Mucosa of gallbladder (tissue), 1 donor: ENCODE measurements at places on chromosomes 6 and 20.

GRCh38 chr6:13854716-13855250 is 40.4 kb upstream of the MCUR1 start:
- DNase-seq: no peak

GRCh38 chr6:82419132-82419581 is 55.5 kb downstream of the TPBG start:
- DNase-seq: no peak

- DNase-seq: peak; percentile 43
Observed at GRCh38 chr20:19274412-19275015, 62.1 kb downstream of the SLC24A3 start.

GRCh38 chr6:155010940-155011339 is 15.8 kb downstream of the TIAM2 start:
- DNase-seq: no peak

- peak; percentile 22 for DNase-seq
Observed at GRCh38 chr6:87968435-87969278, 79.0 kb upstream of the SPACA1 start.

DNA sequence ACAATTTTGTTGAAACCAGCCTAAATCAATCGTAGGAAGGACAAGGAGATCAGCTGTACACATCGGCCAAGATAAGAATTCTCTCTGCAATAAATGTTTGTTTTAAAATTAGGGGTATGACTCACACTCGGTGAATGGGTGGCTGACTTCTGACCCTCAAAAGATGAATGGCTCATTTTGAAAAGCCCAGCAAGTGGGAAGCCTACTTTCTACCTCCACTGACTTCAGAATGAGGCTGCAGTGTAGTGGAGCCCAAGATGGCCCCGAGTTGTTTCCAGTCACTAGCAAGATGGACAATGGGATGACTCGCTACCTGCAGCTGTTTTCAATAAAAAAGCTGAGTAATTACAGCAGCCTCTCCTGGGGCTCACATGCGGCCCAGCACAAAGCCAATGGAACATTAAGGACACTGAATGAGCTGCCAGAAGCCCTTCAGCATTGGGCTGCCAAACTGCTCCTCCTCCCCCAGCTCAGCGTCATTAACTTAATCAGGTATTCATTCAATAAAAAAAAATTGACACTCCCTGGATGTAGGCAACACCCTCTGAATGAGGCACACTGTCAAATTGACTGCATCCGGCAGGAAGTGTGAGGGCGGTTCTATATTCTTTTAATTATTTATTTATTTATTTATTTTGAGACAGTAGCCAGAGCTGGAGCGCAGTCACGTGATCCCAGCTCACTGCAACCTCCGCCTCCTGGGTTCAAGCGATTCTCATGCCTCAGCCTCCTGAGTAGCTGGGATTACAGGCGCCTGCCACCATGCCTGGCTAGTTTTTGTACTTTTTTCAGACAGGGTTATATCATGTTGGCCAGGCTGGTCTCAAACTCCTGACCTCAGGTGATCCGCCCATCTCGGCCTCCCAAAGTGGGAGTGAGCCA is 107.3 kb downstream of the GMPR start:
- DNase-seq: no peak

DNA sequence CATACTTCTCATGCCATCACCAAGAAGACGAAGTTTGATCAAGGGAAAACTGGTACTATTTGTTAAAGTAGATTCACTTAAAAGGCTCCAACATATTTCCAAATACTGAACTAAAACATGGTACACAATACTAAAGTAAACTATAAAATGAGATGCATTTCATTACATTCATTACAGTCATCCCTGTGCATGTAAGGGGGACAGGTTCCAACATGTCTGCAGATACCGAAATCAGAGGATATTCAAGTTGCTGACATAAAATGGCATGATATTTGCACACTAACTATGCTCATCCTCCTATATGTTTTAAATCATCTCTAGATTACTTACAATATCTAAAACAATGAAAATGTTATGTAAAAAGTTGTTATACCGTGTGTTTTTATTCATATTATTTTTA is 893.9 kb upstream of the MANEA start:
- DNase-seq: no peak

DNA sequence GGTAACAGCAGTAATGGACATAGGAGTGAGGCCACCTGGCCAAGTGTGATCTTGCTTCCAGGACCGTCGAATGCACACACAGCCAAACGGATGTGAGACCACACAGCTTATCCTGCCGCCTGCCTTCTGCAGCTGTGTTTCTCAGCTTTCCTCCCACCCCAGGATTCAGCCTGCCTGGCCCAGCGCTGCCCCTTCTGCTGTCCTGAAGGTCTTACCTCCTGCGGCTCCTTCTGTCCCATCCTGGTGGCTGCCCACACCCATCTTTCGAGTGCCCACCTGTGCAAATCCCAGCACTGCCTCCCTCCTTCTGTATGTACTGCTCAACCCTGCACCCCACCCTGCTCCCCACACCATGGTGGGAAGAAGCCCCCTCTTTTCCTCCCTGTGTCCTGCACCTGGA is 49.4 kb upstream of the DACT2 start:
- no peak for DNase-seq

DNA sequence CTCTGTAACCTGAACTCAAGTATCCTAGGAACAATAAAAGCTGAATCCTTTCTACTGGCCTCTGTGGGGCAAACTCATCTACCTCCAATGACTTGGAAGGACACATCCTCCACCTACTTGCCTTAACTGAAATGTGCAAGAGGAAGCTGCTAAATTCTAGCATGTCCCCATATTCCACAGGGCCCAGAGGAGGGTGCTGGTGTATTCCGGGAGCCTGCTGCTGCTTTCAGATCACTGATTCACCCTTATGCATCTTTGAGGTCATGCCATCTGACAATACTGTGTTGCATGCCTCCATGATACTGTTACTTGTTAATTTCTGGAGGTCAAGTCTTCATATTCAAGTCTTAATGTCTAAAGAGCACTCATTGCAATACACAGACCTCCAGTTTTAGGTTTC is 40.3 kb downstream of the LYRM4 start:
- no peak for DNase-seq

GRCh38 chr6:94956910-94957309 is 620.4 kb upstream of the MANEA start:
- no peak for DNase-seq

DNA sequence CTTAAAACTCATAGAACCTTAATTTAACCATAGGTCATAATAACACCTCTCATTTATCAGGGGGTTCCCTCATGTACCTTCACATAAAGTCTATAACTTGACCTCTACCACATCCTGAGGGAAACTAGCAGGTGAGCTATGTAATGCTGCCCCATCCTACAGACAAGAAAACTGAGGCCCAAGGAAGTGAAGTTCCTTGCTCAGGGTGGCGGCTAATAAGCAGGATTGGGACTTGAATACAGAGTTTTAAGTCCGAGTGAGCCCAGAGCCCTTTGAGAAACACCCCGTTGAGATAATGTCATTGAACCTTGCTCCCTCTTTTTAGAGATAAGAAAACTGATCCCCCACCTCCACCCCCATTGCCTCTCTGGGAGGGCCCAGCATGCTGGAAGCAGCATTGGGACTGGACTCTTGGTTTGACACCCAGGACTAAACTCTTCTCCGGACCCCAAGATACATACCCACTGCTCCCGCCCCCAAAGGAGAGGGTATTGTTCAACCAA is 429 bp downstream of the BNIP5 start:
- no peak for DNase-seq

DNA sequence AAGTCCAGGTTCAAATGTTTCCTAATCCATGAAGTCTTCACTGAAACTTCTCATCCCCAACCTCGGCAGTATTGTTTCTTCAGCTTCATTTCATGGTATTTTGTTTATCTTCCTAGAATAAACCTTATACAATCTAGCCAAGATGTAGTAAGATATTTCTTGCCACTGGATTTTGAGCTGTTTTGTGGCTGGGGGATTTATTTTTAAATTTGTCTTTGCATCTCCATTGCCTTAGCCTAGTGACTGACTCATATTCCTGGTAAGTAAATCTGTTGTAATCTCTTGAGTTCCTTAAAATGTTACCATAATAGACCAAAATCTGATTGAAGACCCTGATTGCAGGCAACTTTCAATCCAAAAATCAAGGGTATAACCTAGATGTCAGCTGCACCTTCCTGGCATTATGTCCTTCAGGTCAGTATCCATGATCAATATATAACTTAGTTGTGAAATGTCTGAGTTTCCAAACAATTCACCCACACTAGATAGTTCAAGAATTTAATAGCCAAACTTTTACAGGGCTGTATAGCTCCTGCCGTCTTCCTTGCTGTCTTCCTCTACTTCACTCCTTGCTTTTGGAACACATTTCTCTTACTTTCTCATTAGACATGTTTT is 4.7 kb upstream of the TRMT11 start:
- DNase-seq: no peak

DNA sequence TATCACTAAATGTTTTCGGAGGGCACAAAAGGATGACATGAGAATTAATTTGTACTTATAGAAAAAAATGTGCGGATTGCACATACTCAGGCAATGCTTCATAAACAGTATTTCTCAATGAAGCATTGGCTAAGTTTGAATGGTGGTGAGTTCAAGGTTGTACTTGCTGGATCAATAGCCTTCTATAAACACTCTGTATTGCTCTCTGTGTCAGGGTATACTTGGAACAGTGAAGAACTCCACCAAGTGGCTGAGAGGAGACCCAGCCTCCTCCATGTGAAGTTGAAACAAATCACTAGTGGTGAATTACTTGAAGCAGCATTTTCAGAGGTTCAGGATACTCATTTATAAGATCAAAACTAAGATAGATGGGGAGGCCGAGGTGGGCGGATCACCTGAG is 360.6 kb downstream of the RIMS1 start:
- peak; percentile 10 for DNase-seq

GRCh38 chr6:25369036-25369432 is 89.9 kb downstream of the CARMIL1 start:
- no peak for DNase-seq

DNA sequence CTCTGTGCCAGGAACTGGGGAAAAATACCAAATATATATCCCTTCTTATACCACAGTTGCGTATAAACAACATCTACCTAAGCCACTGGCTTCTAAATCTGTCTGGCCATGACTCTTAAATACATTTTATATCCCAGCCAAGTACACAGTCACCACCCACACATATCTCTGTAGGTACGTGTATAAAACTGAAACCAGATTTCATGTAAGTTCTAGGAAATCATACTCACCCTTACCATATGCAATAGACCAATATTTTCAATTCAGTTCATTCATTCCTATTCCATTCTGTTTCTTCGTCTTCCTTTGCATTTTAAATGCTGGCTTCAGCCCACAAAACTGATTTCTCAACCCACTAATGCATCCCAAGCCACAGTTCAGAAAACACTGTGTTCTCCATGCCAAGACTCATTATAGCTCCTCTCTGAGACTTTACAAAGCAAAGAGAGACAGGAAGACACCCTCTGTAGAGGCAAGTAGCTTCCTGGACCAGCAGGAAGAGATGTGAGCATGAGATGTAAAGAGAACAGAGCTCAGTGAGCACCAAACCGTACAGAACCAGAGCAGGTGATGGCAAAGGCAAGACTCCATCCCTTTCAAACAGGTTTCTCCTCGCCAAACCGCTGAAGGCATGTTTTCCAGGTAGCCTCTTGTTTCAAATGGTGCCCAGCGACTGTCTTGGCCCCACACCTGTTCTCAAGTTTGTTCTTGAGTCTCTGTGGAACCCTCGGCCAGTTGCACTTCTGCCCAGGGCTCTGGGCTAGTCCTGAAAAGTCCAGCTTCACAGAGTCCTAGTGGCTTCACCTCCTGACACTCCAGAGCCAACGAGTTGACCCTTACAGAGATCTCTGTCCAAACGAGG is 18.7 kb downstream of the FAM50B start:
- DNase-seq: no peak

DNA sequence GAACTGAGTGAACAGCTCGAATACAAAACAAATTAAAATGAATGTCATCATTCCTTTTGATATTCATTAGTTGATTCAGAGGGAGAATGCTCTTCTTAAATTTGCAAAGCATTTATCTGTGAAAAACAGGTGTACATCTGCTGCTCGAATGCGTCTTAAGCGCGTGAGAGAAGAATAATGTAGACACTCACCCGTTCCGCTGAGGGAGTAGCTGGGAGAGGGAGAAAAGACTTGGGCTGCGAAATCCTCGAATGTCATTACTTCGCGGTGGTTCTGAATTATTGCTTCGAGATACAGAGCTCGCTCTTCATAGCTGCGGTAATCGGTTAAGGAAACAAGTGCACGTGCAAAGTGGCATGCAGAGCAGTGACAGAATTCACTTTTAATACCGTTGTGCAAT is 43.9 kb downstream of the INSM1 start:
- DNase-seq: no peak

- peak; percentile 51 for DNase-seq
Observed at GRCh38 chr6:109187399-109188114, 92.2 kb downstream of the CEP57L1 start.

DNA sequence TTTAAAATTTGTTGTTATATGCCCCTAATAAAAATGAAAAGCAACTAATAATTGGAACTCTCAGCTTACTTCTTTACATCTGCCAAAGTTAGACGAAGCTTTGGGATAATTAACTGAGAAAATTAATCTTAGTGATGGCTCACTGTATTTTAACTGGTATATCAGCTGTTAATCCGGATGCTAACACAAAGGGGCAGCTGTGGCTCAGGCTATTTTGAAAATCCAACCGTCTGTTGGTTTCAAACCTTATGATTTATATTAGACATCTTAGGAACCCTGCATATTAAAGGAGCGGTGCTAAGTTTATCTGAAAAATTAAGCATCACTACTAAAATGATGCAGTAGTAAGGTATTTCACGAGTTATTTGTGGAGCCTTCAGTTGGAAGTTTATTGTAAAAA is 96.6 kb downstream of the AKAP7 start:
- no peak for DNase-seq

GRCh38 chr6:36284359-36284758 is 14.5 kb downstream of the PNPLA1 start:
- DNase-seq: no peak

GRCh38 chr6:91523511-91523910 is 936.6 kb upstream of the MAP3K7 start:
- no peak for DNase-seq

DNA sequence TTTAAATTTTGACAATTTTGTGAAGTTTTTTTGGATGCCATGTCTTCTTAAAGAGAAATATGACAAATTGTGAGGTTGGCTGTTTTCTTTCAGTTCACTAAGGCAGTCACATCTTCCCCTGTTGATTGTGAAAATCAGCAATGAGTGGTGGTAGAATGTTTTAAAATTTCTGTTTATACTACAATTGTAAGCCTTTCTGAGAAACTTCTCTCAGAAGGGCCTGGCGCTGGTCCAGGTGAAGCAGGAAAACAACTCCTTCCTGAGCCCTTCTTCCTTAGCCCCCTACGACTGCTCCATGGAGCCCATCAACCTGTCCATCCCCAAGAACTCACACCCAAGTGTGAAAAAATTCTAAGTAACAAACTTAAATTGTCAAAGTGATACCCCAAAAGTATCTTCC is 80.6 kb downstream of the SSR1 start:
- no peak for DNase-seq

DNA sequence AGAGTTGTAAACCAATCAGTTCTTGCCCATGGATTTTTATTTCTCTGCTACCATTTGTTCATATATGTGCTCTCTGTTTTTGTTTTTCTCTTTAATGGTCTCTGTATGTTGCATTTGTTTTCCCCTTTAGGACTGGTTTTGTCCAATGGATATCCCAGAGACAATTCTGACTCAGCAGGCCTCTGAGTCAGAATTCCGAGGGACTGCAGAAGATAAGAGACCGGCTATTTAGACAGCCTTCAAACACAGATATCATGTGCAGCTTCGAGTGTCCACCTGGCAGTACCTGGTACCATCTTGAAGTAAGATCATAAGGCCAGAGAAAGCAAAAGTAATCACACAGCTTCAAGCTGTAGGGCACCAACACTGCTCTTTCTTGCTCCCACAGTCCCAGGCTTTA is 125.5 kb downstream of the ELOVL4 start:
- no peak for DNase-seq

GRCh38 chr6:31158863-31159855 is 770 bp downstream of the TCF19 start:
- DNase-seq: no peak
